Left colon (tissue), 2 donors: ENCODE measurements at places on chromosomes 6 and 20. TPM values are rescaled to one million over a fixed set of nuclear protein-coding genes. Genes with fewer than 3 reads are reported as not detected.

The DEFB118 gene
- total RNA-seq = not detected

The HRH3 gene
- not detected for total RNA-seq

GRCh38 chr6:163620670-163621330 lies 206.3 kb downstream of the QKI start:
- no peak for DNase-seq

DNA sequence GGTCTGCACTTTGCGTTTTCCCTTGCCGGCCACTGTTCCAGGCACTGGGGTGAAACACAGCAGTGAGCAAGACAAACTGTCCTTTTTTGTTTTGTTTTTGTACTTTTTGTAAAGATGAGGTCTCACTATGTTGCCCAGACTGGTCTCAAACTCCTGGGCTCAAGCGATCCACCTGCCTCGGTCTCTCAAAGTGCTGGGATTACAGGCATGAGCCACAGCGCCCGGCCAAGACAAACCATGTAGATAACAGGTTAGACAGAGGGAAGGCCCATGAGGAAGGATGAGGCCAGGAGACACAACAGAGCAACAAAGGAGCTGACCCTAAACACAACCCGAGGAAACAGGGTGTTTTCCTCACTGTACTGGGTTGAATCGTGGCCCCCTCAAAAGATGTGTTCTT lies 165.4 kb downstream of the NFATC2 start:
- no peak for DNase-seq

DNA sequence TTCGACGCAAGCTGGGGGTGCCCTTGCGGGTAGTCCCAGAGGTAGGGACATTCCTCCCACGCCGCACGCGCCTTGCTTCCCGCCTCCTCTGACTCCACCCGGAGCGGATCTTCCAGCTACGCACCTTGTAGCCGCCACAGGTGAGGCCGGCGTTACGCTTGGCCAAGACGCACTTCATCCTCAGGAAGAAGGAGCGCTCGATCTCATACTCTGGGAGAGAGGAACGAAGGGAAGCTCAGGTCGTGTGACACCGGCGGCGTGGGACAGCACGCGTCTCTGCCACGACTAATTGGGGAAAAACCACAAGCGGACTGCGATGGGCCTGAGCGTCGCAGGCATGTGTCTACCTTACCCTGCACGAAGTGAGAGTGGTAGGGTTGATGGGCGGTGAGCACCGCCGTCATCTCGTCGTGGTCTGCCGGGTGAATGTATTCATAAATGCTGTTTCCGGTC lies 15.5 kb downstream of the SIM1 start:
- DNase-seq = no peak
